ENCODE measurements at places on chromosomes 2 and 18. TPM values are rescaled to one million over a fixed set of nuclear protein-coding genes. Genes with fewer than 3 reads are reported as not detected.

- no peak for DNase-seq
- no peak overlapping the region for H3K27ac ChIP-seq
- H3K36me3 ChIP-seq = peaks cover 13% of the 10 kb centered on the region
- H3K4me1 ChIP-seq = no peaks in the 10 kb centered on the region
Measured at GRCh38 chr2:121429927-121430520, 100.7 kb upstream of the RNU4ATAC start.

DNA sequence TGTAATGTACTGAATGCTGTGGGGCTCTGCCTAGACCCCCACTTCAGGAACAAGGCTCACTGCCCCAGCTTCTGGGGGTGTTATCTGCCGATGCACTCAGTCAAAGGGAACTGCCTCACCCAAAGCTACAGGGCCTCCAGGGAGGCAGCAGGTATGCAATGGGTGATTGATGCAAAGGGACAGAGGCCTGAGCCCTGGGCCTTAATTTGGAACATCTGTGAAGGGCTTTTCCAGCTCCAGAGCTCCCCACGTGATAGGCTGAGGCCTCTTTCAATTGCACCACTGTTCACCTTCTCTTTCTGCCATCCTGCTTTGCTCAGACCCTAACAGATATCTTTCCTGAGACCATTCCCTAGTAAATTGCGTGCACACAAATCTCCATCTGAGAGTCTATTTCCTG lies 131.0 kb downstream of the ATL2 start:
- no peaks in the 10 kb centered on the region for H3K36me3 ChIP-seq
- DNase-seq = no peak
- H3K4me1 ChIP-seq = no peaks in the 10 kb centered on the region
- H3K27ac ChIP-seq = no peak overlapping the region
- no peaks in the 10 kb centered on the region for H3K27me3 ChIP-seq
- H3K4me3 ChIP-seq = no peak overlapping the region

CHST9 gene
- not detected for total RNA-seq

RAB6C gene
- not detected for total RNA-seq

DNA sequence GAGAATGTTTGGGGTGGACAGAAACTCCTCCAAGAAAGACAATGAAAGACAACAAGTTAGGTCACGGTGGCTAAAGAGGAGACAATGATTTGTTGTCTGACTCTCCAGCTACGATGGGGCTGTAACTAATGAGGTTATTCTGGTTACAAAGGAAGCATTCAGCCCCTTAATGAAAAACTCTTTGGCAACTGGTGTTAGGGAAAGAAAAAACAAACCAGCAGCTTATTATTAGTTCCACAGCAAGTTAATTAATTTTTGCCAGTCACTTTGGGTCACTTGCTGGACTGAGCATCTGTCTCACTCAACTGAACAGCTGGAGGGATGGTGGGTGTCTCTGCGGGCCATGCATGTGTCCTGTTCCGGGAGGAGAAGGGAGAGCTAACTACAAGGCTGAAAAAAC lies 263.7 kb downstream of the ALK start:
- H3K36me3 ChIP-seq = no peaks in the 10 kb centered on the region
- DNase-seq = no peak
- peaks cover 4% of the 10 kb centered on the region for H3K27me3 ChIP-seq
- no peaks in the 10 kb centered on the region for H3K4me1 ChIP-seq
- no peak overlapping the region for H3K27ac ChIP-seq

- DNase-seq = no peak
- H3K4me1 ChIP-seq = peaks cover 41% of the 10 kb centered on the region
- H3K27ac ChIP-seq = no peak overlapping the region
- H3K27me3 ChIP-seq = no peaks in the 10 kb centered on the region
- H3K4me3 ChIP-seq = no peak overlapping the region
Measured at GRCh38 chr2:144455987-144456386, 63.9 kb downstream of the ZEB2 start.

AKAIN1 gene
- total RNA-seq = not detected

CRYGD gene
- not detected for total RNA-seq

GRCh38 chr2:182186132-182186735 lies 200.6 kb downstream of the PPP1R1C start:
- no peaks in the 10 kb centered on the region for H3K27me3 ChIP-seq
- DNase-seq = peak; percentile 11
- H3K4me1 ChIP-seq = no peaks in the 10 kb centered on the region
- no peak overlapping the region for H3K27ac ChIP-seq
- H3K4me3 ChIP-seq = no peak overlapping the region
- no peaks in the 10 kb centered on the region for H3K36me3 ChIP-seq

- H3K27me3 ChIP-seq = no peaks in the 10 kb centered on the region
- H3K4me3 ChIP-seq = no peak overlapping the region
- no peaks in the 10 kb centered on the region for H3K36me3 ChIP-seq
- H3K4me1 ChIP-seq = no peaks in the 10 kb centered on the region
Measured at GRCh38 chr2:81523344-81523743, 1218.8 kb upstream of the LRRTM1 start.

DNA sequence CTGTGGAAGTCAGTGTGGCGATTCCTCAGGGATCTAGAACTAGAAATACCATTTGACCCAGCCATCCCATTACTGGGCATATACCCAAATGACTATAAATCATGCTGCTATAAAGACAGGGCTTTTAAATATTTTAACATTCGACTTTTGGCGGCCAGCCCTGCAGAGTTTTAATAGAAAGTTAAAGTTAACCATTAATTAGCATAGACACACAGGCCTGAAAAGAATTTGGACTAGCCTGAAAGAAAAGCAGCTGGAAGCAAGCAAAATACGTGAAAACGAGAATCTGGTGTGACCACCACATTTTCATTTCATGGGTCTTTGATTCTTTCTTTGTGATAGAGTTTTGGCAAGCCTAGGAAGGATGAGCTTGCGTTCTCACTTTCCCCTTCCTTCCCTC lies 184.0 kb downstream of the SCG2 start:
- DNase-seq = no peak
- H3K27me3 ChIP-seq = no peaks in the 10 kb centered on the region
- H3K4me1 ChIP-seq = no peaks in the 10 kb centered on the region
- no peak overlapping the region for H3K27ac ChIP-seq
- H3K4me3 ChIP-seq = no peak overlapping the region

UBE2E3 gene
- 38.0 TPM for total RNA-seq

ACTR1B gene
- 80.6 TPM for total RNA-seq

DNA sequence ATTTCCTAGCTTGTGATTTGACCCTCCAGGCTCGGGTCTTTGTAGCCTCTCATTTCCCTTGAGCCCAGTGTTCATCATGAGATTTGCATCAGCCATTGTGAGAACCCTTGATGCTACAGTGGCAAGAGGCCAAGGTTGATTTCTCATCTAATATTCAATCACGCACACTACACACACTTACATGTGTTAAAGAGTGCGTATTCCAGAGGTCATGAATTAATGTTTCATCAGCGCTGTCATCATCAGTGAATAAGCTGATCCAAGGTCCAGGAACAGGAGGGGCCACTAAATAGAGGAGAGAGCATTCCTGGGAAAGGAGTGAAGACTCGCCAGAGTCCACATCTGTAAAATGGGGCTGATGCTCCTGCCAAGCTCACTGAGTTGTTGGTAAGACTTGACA lies 276.1 kb upstream of the SIX2 start:
- no peaks in the 10 kb centered on the region for H3K27me3 ChIP-seq
- no peaks in the 10 kb centered on the region for H3K36me3 ChIP-seq
- H3K27ac ChIP-seq = no peak overlapping the region
- H3K4me3 ChIP-seq = no peak overlapping the region
- H3K4me1 ChIP-seq = no peaks in the 10 kb centered on the region

DNA sequence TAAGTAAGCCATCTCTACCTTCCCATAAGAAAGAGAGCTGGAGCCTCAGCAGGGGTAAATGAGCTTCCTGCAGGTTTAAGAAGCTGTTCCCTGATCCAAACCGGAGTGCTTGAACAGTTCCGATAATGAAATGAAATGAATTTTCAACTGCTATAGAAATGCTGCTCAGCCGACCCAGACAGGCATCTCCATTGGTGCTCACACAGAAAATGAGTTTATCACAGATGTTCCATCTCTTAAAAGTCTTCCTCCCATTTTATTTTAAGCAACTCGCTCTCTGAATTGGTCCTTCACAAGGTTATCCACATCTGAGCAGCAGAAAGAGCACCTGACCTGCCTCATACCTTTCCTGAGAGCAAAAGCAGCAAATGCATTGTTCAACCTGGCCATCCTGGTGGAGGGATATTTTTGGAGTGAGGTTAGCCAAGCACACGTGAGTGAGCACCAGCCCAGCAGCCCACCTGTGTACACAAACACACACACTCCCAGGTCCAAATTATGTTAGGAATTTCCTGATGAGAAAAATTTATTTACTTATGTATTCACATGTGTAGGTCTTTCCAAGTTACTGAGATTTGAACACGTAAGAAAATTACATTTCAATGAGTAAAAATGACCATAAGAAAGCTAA lies 42.2 kb upstream of the CCDC68 start:
- H3K4me1 ChIP-seq = no peaks in the 10 kb centered on the region
- H3K36me3 ChIP-seq = no peaks in the 10 kb centered on the region
- no peak overlapping the region for H3K27ac ChIP-seq
- H3K4me3 ChIP-seq = no peak overlapping the region
- H3K27me3 ChIP-seq = no peaks in the 10 kb centered on the region

EHBP1 gene
- 23.1 TPM for total RNA-seq

DNA sequence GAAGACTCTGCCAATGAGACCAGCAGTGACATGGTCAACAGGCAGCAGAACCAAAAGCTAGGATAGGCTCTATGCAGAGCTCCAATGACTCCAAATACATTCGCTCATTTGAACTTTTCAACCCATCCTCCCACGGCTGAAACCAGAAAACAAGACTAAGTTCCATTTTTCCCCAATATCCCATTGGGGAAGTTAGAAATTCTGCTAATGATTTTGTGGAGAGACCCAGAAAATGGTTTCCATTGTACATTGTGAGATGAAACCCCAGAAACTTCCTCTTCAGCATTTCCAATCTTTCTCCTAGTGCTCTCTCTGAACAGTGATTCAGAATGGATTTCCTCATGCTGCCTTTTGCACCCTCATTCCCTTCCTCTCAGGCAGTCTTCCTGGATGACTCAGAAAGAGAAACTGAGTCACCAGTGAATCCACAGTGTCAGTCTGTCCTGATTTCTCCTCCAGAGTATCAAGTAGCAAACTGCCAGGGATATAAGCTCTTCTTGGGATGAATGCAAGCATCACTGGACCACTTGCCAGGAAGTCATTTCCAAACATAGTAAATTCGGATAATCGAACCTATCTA lies 467.7 kb upstream of the ID2 start:
- no peak overlapping the region for H3K27ac ChIP-seq
- no peaks in the 10 kb centered on the region for H3K36me3 ChIP-seq
- no peaks in the 10 kb centered on the region for H3K4me1 ChIP-seq
- DNase-seq = no peak
- no peak overlapping the region for H3K4me3 ChIP-seq

DNA sequence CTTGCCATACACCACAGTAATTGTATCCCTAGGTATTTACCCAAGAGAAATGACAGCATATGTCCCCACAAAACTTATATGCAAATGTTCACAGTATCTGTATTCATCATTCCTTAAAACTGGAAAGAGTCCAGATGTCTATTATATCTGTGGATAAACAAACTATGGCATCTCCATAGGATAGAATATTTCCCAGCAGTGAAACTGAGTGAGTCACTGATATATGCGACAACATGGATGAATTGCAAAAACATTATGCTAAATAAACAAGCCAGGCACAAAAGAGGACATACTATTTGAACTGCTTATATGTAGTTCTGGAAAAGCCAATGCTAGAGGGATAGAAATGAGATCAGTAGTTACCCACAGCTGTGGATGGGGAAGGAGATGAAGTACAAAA lies 359.4 kb upstream of the DSEL start:
- no peak overlapping the region for H3K4me3 ChIP-seq
- no peak for DNase-seq
- H3K27ac ChIP-seq = no peak overlapping the region
- H3K36me3 ChIP-seq = no peaks in the 10 kb centered on the region
- no peaks in the 10 kb centered on the region for H3K27me3 ChIP-seq

TFCP2L1 gene
- total RNA-seq = 0.16 TPM

- H3K36me3 ChIP-seq = no peaks in the 10 kb centered on the region
- no peak overlapping the region for H3K4me3 ChIP-seq
- H3K27ac ChIP-seq = no peak overlapping the region
- H3K4me1 ChIP-seq = no peaks in the 10 kb centered on the region
Measured at GRCh38 chr18:67665266-67665665, 148.7 kb upstream of the DSEL start.

CNGA3 gene
- total RNA-seq = not detected

- no peak for DNase-seq
- H3K27me3 ChIP-seq = no peaks in the 10 kb centered on the region
- no peak overlapping the region for H3K4me3 ChIP-seq
- no peaks in the 10 kb centered on the region for H3K36me3 ChIP-seq
- no peak overlapping the region for H3K27ac ChIP-seq
Measured at GRCh38 chr2:5520463-5520972, 171.7 kb upstream of the SOX11 start.

SCG2 gene
- total RNA-seq = not detected

DNA sequence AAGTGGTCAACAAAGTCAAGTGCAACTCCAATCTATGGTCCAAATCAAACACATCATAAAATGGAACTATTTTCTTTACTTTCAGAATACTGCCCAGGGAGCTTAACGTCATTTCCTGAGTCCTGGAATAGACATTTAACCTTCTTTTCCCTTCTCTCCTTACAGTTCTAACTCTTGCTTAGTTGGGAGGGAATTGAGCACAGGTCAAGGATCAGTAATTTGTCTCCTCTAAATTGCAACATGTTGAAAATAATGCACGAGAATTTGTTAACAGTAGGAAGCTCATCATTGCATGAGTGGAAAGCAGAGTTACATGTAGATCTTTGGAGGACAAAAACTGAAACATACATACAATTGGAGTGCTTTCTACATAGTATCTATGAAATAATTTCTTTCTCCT lies 87.7 kb downstream of the MEP1B start:
- H3K27me3 ChIP-seq = no peaks in the 10 kb centered on the region
- no peaks in the 10 kb centered on the region for H3K36me3 ChIP-seq
- no peak for DNase-seq
- no peak overlapping the region for H3K4me3 ChIP-seq
- no peak overlapping the region for H3K27ac ChIP-seq

NXPH2 gene
- not detected for total RNA-seq

DNA sequence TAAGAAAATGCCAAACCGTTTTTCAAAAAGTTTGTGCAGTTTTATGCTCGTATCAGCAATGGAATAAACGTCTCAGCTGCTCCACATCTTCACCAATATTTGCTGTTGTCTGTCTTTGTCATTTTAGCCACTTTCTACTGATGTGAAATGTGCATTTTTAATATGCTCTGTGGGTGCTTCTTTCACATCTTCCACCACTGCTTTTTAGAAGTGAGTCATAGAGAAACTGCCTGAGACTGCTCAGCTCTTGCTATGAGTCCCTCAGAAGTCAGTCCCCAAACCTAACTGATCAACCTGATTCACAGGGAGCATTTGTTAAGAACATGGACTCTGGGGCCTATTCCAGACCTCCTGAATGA lies 41.0 kb upstream of the EPC2 start:
- H3K27me3 ChIP-seq = no peaks in the 10 kb centered on the region
- no peaks in the 10 kb centered on the region for H3K4me1 ChIP-seq
- H3K4me3 ChIP-seq = no peak overlapping the region
- no peak for DNase-seq

EIF5B gene
- total RNA-seq = 96.2 TPM

DNA sequence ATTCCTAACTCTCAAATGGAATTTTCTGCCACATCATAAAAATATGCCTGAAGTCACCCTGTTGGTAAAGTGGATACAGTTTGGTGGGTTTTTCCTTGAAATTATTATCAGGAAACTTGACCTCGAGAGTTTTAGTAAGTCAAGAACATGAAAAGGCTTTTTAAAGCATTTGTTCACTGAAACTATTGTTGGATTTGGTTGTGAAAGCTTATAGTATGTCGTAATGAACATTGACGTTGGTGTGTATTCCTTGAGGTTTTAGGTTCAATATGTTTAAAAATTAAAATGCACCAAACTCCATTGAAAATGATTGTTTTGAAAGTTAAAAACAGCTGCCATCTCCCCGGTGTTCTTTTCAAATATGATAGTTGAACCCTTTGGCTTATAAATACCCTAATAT lies 30.8 kb downstream of the AOX1 start:
- no peak overlapping the region for H3K4me3 ChIP-seq

SLC11A1 gene
- 2.1 TPM for total RNA-seq
